ENCODE measurements at places on chromosomes 5 and 9.

- DNase-seq = no peak
Observed at GRCh38 chr9:1759009-1759408, 256.1 kb upstream of the SMARCA2 start.

- DNase-seq = no peak
Observed at GRCh38 chr5:96318569-96319110, 114.4 kb downstream of the PCSK1 start.

- no peak for DNase-seq
Observed at GRCh38 chr5:125205601-125206225, 459.3 kb upstream of the ZNF608 start.

- no peak for DNase-seq
Observed at GRCh38 chr9:24245988-24246387, 299.7 kb downstream of the IZUMO3 start.

DNA sequence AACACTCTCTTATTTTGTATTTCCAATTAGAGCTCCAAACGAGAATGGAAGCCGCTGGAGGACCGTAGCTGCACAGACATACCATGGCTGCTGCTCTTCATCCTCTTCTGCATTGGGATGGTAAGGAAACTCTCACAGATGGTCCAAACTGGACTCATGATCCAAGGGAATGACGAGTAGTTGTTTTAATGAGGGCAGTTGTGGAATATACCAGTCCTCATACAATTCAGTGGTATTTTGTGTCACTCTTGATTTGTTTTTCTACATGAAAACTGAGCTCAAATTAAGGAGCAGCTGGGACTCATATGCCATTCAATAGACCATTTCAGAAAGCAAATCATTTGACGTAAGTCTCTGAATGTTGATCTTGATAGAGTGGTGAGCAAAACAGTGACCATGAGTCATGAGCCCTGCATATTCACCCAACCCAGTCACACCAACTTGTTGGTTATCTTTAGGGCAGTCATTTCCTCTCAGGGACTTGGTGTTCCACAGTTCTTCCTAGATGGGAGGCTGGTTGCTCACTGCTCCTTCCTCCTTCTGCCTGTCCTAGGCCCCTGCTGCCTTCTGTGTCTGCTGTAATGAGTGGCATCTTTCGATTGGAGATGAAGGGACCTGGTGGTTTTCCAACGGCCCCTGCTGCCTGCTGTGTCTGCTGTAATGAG is 54.9 kb downstream of the SLC44A1 start:
- no peak for DNase-seq

DNA sequence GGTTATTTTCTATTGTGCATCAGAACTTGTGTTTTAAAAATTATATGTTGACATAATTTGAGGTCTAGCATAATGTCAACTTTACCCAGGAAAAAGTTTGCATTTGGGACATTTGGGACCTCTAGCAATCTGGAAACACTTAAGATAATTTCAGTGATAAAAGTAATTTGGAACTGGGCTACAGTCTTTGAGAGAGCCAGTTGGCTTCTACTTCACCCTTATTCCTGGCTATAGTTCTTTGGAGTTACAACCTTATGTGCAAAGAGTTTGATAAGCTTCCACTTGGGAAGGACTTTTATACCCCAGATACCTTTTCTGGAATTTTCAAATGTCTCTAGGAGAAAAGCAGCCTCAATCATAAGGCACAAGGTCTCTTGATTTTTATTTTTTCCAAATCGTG is 139.3 kb downstream of the ARRDC3 start:
- no peak for DNase-seq
